ENCODE measurements at places on chromosomes 6 and 20.
A peak's percentile ranks its signal among the peaks of the same experiment; 100 is the strongest.

DNA sequence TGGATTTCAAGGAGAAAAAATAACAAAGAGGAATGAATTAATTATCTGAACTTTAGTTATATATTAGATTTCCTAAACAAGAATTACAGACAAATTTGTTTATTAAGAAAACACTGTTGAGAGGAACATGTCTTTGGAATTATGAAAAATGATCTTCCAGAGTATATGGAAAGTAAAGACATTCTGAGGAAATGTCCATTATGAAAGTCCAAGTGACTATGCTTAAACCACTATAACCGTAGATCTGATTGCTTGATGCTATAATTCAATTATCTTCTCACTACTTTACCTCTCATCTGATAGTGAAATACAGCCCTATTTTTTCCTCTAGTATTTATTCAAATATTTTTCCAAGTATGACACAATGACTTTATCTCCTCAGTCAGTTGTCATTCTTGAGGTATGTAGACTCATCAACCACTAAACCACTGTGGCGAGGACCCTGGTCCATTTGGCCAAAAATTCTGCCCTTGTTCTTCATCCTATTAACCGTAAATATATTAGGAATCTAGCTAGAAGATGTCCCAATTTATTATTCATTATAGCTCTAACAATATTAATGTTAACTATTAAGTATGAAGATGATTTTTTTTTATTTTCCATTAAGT lies 37.3 kb upstream of the AHI1 start:
- no peak for DNase-seq

DNA sequence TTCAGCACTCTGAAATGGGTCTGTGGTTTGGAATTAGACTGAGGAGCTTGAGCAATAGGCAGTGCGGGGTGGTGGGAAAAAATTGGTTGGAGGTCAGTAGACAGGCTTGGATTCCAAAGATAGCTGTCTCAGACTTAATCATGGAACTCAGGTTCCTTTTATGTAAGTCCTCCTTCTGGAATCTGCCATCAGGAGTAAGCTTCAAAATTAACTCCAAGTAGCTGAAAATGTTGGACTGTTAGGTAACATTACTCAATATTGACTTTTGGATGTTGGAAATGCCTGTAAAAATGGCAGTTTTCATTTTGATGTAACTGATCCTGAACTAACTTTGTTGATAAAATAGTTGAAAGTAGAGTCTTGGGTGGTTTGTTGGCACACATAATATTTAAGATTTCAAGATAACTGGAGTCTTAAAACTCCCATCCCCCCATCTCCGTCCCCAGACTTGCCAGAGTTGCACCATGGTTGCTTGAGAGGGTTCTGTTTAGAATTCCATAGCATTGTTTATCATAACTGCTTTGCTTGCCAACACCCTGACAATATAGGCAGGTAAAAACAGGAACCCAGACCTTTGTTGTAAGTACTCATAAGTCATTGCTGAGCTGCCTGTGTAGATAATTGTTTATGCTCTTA lies 83.0 kb downstream of the PHF20 start:
- no peak for DNase-seq

GRCh38 chr20:58208944-58209343 lies 19.5 kb downstream of the ANKRD60 start:
- DNase-seq, result no peak

- no peak for DNase-seq
Measured at GRCh38 chr6:97023982-97024381, 99.5 kb downstream of the KLHL32 start.

- peak; percentile 60 for DNase-seq
Measured at GRCh38 chr6:1624851-1625781, 15.4 kb downstream of the FOXC1 start.

DNA sequence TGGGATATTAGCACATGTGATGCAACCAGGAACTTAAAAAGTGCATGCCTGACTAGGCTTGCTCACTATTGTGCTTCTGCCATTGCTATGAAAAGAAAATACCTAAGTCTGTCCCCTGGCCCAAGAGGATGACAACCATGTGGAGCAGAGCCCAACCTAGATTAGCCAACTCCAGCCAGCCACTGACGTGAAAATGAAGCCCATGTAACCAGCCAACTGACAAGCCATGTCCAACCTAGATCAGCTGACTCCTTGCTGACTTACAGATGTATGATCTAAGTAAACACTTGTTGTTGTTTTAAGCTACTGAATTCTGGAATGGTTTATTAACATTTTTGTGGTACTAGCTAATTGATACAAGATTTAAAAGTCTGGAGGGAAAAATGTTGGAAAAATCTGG lies 47.5 kb downstream of the PIGU start:
- no peak for DNase-seq

DNA sequence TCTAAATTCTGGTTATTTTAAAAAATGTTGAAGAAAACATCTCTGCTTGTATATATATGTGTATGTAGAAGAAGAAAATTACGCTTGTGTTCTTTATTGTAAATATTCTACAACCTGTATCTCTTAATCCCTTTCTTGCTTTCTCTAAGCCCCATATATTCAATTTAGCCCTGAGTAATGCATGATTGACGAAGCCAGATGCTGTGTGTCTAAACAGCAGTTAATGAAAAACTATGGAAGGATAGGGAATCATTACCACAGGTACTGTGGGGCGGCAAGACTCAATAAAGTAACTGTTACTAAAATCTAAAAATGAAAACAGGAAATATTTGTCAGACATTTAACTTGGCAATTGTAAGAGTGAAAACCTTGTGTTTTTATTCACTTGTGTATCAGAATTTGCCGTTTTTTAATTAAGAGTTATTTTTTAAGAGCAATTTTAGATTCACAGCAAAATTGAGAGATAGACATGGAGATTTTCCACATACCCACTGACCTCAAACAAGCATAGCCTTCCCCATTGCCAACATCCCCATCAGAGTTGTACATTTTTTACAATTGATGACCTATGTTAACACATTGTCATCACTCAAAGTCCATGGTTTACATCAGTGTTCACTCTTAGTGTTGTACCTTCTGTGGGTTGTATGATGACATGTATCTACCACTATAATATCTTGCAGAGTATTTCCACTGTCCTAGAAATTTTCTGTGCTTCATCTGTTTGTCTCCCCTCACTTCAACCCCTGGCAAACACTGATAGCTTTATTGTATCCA lies 76.7 kb downstream of the BCKDHB start:
- DNase-seq, result no peak

- DNase-seq, result no peak
Measured at GRCh38 chr6:112058243-112059032, 4.5 kb downstream of the CCN6 start.

- no peak for DNase-seq
Measured at GRCh38 chr20:15756754-15757115, 816.5 kb downstream of the KIF16B start.

GRCh38 chr6:29870104-29870503 lies 42.5 kb downstream of the HLA-G start:
- no peak for DNase-seq

- DNase-seq, result no peak
Measured at GRCh38 chr20:39089797-39090196, 127.7 kb downstream of the DHX35 start.

- DNase-seq, result no peak
Measured at GRCh38 chr6:80728830-80729229, 622.4 kb downstream of the BCKDHB start.
